ENCODE measurements at places on chromosomes 2 and 18.

GRCh38 chr18:4231260-4231659 is 223.8 kb downstream of the DLGAP1 start:
- DNase-seq: no peak

- DNase-seq: no peak
These were observed 10.2 kb downstream of the BOK start for GRCh38 chr2:241568726-241569125.

GRCh38 chr2:72555943-72556342 is 269.9 kb downstream of the EXOC6B start:
- no peak for DNase-seq

GRCh38 chr2:3128786-3129185 is 248.8 kb downstream of the EIPR1 start:
- no peak for DNase-seq

- DNase-seq: no peak
These were observed 804.3 kb downstream of the KCNJ3 start for GRCh38 chr2:155502766-155503165.

- no peak for DNase-seq
These were observed 16.8 kb downstream of the AFF3 start for GRCh38 chr2:100125626-100126025.

DNA sequence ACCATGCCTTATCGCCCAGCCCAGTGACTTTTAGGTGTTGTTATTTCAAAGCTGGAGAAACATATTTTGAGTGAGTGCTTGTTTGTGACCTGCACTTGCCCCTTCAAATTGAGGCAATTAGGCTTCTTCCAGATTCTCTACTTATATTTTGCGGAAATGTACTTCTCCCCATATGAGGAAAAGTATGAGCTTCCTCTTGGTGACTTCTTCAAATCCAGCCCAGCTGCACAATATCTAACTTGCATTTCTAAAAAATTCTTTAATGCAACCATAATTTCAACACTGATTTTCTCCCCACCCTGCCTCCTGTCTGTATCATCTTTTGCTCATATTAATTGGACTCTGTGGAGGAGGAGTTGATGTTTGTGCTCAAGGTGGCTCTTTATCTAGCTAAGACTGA is 391.2 kb upstream of the POU3F3 start:
- no peak for DNase-seq

DNA sequence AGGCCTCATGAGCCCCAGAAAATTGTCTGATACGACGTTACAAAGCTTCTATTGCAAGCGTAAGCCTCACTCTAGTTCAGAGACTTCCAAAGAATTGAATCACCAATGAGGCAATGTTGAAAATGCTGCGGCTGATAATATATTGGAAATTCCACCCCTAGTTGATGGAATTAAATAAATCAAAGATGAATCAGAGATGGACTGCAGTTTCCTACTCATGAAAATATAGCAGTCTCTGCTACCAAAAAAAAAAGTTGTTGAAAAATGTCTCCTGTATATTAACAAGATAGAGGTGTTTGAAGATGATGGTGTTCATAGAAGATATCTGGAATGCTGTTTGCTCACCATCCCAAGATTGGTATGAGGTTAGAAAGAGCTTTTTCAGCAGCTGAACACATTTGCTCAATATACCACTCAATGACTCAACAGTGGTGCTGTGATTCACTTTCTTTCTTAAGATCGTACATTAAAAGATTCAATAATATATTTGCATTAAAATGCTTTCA is 99.8 kb upstream of the ARHGAP28 start:
- peak; percentile 61 for DNase-seq

DNA sequence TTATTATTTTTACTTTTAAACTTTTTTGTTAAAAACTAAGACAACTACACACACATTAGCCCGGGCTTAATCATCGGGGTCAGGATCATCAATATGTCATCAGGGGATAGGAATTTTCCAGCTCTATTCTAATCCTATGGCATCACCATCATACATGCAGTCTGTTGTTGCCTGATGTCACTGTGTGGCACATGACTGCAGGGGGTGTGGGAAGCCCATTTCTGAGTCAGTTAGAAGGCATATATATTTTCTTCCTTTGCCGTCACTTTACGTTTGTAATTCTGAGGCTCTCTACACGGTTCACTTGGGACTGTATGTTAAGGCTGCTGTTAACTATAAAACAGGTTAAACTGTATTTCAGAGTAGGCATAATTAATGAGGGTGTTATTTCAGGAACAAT is 144.4 kb upstream of the ITGA6 start:
- DNase-seq: peak; percentile 66

GRCh38 chr18:56789004-56789888 is 138.1 kb downstream of the WDR7 start:
- DNase-seq: peak; percentile 68

- DNase-seq: no peak
These were observed 196.1 kb downstream of the BABAM2 start for GRCh38 chr2:28086611-28087010.

GRCh38 chr18:7684966-7685365 is 117.8 kb downstream of the PTPRM start:
- no peak for DNase-seq

- peak; percentile 39 for DNase-seq
These were observed 7.9 kb downstream of the PKP4 start for GRCh38 chr2:158464426-158465281.

DNA sequence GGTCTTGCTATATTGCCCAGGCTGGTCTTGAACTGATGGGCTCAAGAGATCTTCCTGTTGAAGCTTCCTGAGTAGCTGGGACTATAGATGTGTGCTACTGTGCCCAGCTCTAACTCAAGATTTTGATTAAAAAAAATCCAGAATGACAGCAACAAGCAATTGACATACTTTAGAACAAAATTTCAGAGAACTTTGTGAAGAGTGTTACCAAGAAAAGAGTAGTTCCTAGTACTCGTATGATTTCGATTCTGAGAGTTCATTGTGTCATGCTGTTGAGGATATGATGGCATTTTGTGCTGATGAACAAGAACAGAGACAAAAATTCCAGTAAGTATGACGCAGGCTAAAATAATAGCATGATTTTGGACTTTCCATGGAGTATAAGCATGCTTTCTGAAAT is 90.2 kb upstream of the TWSG1 start:
- DNase-seq: no peak

DNA sequence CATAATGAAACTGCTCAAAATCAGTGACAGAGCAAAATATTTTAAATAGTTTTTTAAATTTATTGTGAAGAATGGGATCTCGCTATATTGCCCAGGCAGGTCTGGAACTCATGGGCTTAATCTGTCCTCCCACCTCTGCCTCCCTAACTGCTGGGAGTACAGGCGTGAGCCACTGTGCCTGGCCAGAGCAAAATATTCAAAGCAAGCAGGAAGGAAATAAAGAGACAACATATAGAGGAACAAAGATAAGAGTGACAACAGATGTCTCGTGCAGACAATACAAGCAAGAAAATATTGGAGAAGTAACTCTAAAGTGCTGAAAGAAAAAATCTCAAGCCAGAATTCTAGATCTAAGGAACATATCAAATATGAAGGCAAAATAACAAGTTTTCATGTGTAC is 5.0 kb upstream of the SCLY start:
- no peak for DNase-seq

DNA sequence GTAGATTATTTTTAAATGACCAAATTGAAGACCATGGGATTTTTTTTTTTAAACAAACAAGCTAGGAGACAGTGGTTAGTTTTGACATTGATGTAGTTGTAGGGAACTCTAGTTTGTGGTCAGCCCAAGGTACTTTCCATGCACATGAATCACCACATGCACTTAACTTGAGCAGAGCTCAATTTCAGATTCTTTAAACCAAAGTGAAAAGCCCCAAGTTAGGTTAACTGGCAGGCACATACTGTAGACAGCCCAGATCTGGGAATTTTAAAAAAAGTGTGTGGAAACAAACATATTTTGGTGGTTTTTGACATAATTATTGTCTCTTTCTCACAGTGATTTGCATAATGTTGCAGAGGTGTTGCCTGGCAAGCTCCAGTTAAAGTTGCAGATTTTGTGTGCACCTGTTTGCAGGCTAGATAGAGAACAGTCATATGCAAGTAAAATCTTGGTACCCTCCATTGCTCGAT is 88.4 kb downstream of the BCL2L11 start:
- DNase-seq: peak; percentile 52

GRCh38 chr18:63155169-63155852 is 164.3 kb downstream of the BCL2 start:
- peak; percentile 55 for DNase-seq

DNA sequence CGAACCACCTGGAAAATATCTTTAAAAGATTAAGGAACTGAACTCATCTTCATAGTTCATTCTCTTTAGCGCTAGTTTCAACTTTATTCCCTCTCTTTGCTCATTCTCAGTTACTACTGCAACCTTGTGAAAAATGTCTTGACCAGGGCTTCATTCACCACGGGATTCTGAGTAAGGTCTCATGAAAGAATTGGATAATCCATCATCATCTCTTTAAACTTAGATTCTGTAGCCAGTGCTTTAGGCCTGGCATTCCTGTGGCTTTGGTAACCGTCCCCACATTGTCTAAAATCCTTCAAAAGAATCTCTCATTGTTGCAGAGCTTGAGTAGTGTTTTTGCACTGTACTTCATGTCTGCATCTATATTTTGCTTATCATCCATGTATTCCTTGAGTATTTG is 229.5 kb downstream of the ETAA1 start:
- DNase-seq: no peak

GRCh38 chr2:208541989-208542464 is 135.4 kb downstream of the PTH2R start:
- DNase-seq: no peak

Measured in PC-3 (cell line).